Activated CD4-positive, alpha-beta T cell treated with anti-CD3 and anti-CD28 coated beads, Interleukin-2, amount 10 ng/mL, durations not matched to agents 7 days and 5 days (primary cell): ENCODE measurements at places on chromosomes 12 and 14. TPM values are rescaled to one million over a fixed set of nuclear protein-coding genes. Genes with fewer than 3 reads are reported as not detected.
A peak's percentile ranks its signal among the peaks of the same experiment; 100 is the strongest.

DNA sequence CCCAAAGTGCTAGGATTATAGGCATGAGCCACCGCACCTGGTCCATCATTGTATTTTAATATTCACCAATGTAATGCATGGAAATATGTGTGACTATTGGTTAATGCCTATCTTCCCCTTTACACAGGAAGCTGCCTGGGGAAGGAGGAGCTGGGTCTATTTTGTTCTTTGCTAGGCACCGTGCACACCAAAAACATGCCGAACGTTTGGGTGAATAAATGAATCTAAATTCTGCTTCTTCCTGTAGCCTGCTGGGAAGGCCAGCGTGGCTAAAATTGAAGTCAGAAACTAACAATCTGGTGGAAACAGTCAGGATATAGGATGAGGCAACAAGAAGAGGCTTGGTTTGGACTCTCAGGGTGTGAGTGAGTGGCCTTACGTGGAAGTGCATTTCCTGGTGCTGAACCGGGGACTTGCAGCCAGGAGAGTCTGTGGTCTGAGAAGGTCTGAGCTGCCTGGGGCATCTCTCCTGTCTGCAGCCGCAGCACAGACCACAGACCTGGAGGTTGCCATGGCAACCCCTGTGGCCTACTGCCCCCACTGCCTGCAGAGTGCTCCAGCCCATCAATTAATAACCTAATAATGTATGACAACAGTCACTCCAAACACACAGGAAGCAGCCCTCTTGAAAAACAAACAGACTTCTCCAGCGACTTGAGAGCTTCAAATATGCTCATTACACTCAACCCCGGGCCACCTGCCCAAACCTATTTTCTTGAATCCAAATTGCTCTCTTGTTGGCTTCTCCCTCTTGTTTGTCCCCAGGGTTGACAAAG is 5.5 kb upstream of the GPR68 start:
- peak; percentile 63 for DNase-seq

DNA sequence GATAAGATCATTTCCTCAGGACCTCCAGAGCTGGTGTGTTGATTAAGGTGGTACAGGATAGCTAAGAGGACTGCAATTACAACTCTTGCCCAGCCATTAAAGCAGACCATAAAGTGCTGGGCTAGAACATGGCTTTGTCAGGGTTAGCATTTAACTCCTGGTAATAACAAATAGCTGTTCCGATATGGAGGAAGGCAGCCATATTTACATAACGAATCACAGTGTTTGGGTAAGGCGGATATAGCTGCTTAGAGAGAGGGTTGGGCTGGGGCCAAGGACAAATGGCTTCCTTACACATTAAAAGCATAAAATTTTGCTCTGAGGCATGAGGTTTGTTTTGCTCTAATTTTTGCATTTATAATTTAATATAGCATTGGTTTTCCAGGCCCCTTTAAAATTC is 297.7 kb upstream of the DDHD1 start:
- DNase-seq, result no peak

GRCh38 chr12:124804011-124804621 is 59.5 kb downstream of the SCARB1 start:
- no peak for DNase-seq

- no peak for DNase-seq
These were observed 53.5 kb upstream of the LDHB start for GRCh38 chr12:21710958-21711775.

GRCh38 chr12:64232196-64232595 is 10.1 kb upstream of the KICS2 start:
- no peak for DNase-seq

DNA sequence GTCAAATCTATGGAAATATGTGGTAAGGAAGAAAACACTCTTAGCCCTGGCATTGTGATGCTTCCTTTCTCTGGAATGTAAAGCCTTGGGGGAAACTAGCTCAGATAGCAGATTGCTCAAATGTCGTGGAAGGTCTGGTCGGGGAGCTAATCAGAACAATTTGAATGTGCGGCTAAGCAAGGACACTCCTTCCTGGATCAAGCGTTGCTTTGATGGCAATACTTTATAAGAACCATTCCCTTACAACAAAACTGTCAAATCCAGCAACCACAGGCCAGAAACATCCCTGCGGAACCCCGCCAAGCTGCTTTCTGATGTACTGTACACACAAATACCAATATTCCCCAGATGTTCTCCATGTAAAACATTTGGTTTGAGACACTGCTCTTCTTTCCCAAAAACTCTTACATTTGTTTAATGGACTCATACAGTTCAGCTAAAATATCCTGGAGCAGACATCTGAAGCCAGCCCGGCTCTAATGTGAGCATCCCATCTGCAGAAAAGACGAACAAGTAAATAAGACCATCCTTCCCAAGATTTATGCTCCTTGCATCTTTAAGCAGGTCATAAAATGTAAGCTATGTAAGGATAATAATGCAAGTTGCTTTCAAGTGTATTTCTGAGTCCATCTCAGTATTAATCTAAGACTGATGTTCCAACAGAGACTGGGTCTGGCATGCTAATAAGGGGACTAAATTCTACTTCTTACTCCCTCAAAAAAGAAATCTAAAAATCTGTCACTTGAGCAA is 20.2 kb downstream of the NUAK1 start:
- no peak for DNase-seq

Gene CFAP54
- total RNA-seq, result 0.23 TPM

Gene KRT5
- total RNA-seq, result not detected

Gene RTL1
- total RNA-seq, result not detected

Gene COPS7A
- 29.5 TPM for total RNA-seq
